ENCODE measurements at places on chromosomes 1 and 21.
A peak's percentile ranks its signal among the peaks of the same experiment; 100 is the strongest.

- DNase-seq: no peak
Measured at GRCh38 chr21:36183144-36183795, 26.6 kb downstream of the DOP1B start.

DNA sequence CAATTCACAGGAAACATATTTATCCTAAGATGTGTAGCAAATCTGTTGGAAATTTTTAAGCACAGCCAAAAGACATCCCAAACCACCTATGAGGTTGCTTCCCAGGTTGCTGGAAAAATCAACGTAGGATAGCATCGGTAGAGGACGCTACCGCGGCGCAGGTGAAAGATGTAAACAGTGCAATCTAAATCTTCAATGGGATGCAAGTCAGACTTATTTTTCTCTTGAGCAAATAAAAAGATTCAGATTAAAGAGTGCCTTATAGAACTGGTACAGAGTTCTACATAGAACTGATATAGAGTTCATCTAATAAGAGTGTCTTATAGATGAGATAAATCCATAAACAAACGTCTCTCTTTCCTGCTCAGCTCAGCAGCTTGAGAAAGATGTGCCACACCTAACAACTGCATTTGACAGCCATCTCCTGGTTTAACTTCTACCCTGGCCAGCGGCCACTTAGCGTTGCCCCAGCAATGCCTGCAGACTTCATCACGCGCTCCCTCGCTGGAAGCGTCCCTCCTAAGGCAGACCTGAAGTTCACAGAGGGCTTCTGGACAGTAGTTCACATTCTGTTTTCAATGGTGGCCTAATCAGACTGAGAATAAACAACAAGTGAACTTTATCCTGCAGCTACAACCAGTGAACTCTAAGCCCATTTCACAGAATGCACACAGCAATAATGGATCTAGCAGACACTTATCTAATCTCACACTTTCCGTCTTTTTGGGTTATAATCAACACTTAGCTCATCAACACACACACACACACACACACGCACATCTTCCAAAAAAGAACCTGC is 164.5 kb downstream of the TOMM20 start:
- DNase-seq: no peak

DNA sequence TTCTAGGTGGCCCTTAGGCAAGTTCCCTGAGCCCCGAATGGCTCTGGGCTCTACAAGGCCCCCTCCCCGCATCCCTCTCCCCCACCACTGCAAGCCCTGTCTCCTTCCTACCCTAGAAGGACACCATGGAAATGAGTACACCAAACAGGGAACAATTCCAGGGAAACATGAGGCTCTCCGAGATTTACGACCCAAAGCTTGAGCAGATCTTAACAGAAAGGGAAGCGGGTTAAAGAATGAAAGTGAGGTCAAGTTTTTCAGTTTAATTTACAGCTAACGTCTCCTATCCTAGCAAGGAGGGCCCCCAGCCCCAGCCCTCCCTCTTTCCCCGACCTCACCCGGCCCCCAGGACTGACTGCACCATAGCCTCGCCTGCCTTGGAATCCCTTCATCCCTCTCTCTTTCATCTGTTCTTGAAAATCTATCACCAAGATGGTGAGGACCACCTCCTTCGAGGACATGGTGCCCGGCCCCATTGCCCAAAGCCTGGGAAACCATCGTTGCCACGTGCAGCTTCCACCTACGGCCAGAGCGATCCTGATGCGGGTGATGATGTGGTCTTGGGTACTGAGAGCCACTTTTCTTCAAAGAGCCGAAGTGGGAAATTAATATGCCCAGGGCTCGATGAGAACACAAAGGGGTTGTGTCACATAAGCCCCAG is 30.5 kb downstream of the SIM2 start:
- no peak for DNase-seq

DNA sequence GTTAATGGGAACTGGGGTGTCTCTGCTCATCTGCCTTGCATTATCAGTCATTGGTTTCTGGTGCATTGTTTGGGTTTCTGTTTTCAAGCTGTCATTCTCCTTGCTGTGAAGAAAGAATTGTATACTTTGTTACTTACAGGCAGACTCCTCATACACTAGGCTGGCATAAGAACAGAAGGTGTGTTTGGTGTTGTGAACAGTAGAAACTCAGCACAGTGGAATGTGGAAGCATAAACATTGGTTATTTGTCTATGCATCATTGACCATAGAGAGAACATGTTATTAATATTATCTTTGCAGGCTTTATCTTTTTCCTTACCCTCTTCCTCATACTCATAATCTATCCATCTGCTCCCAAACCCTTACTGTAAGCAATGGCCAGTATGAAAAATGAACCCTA is 18.2 kb downstream of the C1orf87 start:
- DNase-seq: no peak

- no peak for DNase-seq
Measured at GRCh38 chr1:3596663-3597598, 14.4 kb downstream of the MEGF6 start.

GRCh38 chr1:85062425-85063026 is 14.2 kb upstream of the MCOLN3 start:
- no peak for DNase-seq

- no peak for DNase-seq
Measured at GRCh38 chr1:214228976-214229375, 52.0 kb upstream of the SMYD2 start.

DNA sequence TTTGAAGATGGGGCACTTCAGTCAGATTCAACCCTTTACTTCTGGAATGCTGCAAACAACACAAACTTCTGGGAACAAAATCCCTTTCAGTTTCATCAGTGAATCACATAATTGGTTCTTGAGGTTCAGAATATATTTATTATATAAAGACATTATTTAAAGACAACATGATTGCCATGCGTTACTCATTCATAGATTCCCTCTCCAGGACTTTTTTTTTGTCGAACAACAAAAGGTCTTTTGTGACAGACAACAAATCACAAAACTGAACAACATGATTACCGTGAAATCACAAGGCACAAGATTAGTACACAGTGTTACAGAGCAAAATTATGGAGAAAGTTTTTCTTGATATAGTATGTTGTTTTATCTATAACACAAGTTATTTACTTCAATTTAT is 1815.0 kb downstream of the NCAM2 start:
- DNase-seq: no peak

- no peak for DNase-seq
Measured at GRCh38 chr21:15249285-15249993, 184.6 kb upstream of the NRIP1 start.

- DNase-seq: no peak
Measured at GRCh38 chr1:54934869-54935268, 45.6 kb upstream of the TMEM61 start.

- DNase-seq: no peak
Measured at GRCh38 chr1:25003457-25004190, 73.5 kb upstream of the RUNX3 start.

DNA sequence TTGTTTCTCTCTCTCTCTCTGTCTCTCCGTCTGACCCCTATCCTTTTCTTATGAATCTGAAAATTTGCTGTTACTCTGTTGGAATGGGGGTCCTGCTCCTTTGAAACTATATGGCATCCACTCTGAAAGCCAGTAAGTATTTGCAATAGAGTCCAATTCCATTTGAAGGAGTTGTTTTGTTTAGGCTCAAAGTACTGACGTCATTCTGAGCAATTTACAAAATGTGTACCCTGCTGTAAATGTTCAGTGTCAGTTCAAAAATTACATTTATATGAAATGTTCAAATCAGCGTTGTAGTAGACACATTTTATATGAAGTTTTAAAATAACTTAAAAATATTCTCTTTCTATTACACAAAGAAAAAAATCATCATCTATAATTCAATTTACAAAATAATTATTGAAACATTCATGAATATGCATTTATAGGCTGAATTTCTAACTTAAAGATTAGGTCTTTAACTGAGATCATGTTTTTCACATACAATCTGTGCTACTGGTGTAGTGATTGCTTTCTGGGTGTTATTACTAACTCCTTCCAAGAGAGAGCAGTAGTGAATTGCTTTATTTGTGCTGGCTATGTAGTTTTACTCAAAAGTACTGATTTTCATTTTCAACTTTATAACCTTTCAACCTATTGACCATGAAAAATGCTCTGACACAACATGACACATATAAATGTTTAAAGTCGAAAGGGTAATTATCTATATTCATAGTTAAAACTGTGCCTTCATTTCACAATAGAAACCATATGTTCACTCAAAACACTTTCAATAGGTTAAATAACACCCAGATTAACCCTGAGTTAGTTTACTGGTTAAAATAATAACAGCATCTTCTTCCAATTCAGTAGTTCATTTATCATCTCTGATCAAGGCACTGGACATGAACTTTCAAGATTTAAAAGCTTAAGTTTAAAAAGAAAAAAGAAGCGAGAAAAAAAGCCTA is 253.1 kb upstream of the ADGRL4 start:
- DNase-seq: no peak

DNA sequence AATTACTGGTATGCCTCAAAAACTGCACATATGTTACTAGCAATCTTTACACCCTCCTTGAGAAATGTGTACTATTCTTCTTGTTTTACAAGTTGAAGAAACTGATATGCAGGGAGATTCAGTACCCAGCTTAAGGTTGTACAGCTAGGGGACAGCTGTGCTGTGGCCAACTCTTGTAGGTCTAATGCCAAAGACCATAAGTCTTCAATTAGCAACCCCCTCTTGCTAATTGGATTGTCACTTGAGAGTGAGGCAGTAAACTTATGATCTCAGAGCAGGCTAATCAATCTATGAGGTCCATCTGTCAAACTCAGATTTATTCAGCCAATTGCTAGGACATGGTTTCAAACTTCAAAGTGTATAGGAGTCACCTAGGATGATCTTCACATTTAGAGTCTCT is 492.0 kb upstream of the USP24 start:
- peak; percentile 25 for DNase-seq

DNA sequence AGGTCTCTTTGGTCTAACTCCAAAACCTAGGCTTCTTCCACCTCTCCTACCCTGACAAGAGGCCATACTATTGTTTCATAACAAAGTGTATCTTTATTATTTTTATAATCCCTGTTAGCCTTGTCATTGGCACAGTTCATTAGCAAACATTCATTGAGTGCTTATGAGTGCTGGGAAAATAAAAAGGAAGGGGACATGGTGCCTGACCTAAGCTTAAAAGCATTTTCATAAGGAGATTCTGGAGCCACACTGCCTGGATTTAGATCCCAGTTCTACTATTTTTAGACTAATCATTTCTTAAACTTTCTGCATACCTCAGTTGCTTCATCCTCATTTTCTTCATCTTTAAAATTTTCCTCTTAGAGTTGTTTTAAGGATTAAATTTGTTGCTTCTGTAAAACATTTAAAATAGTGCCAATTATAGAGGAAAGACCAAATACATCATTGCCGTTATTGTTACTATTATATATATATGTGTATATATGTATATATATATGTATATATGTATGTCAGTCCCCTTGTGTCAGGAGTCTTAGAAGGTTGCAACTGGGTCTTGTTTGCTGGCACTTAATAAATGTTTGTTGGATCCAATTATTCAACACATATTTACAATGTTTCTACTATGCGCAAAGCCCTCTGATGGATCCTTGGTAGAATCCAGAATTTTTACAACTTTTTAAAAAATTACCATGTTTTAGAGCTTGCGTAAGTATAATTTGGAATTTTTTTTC is 250.9 kb upstream of the SGIP1 start:
- DNase-seq: no peak

- no peak for DNase-seq
Measured at GRCh38 chr1:20882837-20883236, 95.7 kb upstream of the HP1BP3 start.

- DNase-seq: no peak
Measured at GRCh38 chr1:27346991-27347624, 5.3 kb downstream of the SYTL1 start.

DNA sequence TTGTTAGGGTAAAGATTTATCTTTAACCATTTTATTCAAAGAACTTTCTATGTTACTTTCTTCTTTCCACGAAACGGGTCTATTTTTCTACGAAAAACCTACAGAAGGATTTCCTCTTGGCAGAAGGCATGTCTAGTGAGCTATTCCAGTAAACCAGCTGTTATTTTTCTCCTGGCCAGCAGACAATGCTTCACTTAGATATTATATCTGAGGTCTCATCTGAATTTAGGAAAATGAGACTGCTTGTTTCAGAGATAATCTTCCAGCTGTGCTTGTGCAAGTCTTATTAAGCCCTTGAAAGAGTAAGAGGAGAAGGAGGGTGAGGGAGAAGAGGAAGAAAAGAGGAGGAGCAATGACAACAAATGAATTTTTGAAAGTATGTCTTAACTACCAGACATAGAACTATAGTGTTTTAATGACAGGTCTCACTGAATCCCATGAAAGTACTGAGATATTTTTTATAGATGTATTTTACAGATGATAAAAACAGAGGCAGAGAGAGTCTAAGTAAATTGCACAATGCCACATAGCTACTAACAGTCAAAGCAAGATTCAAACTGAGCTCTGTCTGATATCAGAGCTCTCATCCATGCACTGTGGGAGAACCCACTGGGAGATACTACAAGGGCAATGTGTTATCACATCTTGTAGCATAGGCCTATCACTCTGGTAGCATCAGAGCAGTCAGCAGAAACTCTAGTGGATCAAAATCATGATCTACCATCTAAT is 54.6 kb upstream of the SAMSN1 start:
- DNase-seq: no peak

- no peak for DNase-seq
Measured at GRCh38 chr1:19877821-19878636, 4.2 kb upstream of the OTUD3 start.

DNA sequence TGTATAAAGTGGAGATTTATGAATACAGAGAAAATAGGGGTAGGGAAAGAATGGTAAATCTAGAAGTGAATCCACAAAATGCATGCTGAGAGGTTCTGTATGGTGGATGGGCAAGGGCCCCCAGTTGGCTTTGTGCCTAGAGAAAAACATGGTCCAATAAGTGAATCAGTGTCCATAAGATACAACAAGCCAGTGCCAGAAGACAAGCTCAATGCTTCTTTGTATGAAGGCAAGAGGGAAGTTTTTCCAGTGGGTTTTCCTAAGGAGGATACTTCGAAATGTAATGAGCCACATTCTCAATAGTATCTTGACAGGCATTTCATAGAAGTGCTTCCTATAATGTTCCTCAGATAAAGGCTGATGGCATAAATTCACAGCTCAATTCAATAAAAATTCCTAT is 169.4 kb upstream of the HMCN1 start:
- no peak for DNase-seq

GRCh38 chr1:46181343-46182260 is 5.3 kb upstream of the P3R3URF start:
- DNase-seq: no peak

GRCh38 chr1:209053587-209053986 is 529.9 kb upstream of the CAMK1G start:
- no peak for DNase-seq

DNA sequence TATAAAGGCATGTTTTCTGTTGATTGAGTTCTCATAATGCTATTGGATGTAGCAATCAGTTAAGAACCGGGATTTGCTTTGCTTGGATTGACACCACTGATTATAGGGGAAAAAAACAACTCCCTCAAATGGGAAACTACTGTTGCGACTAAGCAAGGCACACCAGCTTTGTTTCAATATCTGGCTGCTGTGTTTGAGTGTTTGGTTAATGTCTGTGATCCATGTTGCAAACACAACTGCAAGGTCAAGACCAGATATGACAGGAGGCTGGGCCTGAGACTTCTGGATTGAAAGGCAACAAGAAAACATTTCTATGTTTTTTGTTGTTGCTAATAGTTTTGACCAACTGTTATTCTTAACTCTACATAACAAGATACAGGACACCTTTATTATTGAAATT is 50.7 kb downstream of the MTR start:
- no peak for DNase-seq

- DNase-seq: no peak
Measured at GRCh38 chr1:169698976-169699375, 12.4 kb downstream of the SELL start.

- DNase-seq: no peak
Measured at GRCh38 chr1:231991231-231991630, 364.6 kb downstream of the DISC1 start.

Measured in D721Med (cell line).